ENCODE measurements at places on chromosomes 1 and 21. TPM values are rescaled to one million over a fixed set of nuclear protein-coding genes. Genes with fewer than 3 reads are reported as not detected.

Gene USP48
- total RNA-seq: 47.2 TPM

Gene ANGPTL3
- total RNA-seq: 0.06 TPM

Gene DNAJC6
- total RNA-seq: 4.6 TPM

Gene TGFB2
- total RNA-seq: 53.7 TPM

Gene LMX1A
- not detected for total RNA-seq

Gene GNAT2
- not detected for total RNA-seq

Gene HSD3B2
- total RNA-seq: 1.6 TPM

Gene RIMS3
- total RNA-seq: 1.7 TPM

Gene PRDX1
- total RNA-seq: 443 TPM

Gene GBP1
- total RNA-seq: 62.5 TPM

Gene KLF17
- not detected for total RNA-seq

Gene CHRNB2
- 0.21 TPM for total RNA-seq

Gene FHAD1
- 12.5 TPM for total RNA-seq

Gene MFAP2
- total RNA-seq: 13.3 TPM

Gene RGS4
- total RNA-seq: 0.43 TPM

Gene LCE2C
- not detected for total RNA-seq

Data from lung (tissue), 17 donors.